ENCODE measurements at places on chromosomes 11 and 22.

DNA sequence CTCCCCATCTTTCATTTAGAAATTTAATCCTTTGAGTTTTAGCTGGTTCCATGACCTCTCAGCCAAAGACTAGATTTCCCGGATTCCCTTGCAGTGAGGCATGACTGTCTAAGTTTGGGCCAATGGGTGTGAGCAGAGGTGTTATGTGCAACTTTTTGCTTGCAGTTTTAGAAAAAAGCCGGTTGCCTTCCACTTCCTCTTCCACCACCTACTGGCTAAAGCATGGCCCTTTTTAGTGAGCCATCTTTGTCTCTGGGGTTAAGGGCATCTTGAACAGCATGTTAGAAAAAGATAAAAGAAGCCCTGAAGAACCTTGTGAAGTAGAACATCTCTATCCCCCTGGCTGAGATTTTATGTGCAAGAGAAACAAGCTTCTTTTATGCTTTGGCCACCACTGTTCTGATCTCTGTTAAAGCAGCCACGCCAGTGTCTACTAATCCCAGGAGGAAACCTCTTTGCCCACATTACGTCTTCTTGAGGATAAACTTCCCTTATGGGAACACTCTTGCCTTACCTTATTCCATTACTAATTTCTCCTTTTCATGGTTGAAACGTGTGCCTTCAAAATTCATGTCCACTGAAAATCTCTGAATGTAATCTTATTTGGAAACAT, 279.9 kb downstream of the TENM4 start:
- no peak for DNase-seq

DNA sequence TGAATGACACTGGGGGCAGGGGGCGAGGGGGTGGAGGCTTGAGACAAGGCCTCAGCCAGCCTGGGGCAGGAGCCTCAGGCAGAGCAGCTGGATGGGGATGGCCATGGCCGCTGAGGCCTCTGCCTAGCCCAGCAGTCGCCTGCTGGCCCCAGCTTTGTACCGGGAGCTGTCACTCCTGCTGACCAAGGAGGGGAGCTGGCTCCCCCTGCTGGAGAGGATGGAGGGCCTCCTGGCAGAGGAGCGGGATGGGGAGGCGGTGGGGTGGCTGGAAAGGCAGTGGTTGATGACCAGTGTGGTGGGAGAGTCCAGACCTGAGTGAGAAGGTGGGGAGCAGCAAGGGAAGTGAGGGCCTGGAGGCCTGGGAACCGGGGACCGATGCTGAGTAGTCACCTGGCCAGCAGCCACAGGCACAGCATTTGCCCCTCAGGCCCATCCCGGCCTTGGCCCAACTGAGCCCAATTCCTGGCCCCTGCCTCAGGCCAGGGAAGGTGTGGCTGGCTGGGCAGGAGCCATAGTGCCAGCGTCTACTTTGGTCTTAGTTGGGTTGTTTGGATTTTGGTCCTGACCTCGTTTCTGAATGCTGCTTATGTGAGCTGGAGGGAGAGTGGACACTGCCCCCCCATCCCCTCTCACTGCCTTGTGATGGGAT, 6.0 kb upstream of the SUSD2 start:
- DNase-seq = no peak

DNA sequence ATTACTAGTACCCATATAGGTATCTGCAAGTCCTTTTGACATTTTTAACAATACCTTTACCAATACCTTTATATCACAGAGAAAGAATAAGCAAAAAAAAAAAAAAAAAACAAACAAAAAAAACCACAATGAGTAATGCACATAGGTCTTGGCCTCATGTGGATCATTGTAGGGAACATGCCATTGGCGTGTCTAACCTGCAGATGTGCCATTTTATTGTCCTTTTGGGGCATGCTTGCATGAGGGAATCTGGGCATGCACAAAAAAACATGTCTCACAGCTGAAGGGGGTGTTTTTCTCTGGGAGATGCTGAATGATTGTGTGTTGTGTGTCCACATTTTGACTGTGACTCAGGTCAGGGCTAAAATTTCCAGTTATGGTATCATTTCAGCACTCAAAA, 361.6 kb downstream of the GUCY1A2 start:
- no peak for DNase-seq

GRCh38 chr11:80993536-80993935, 1552.7 kb upstream of the TENM4 start:
- DNase-seq = no peak

GRCh38 chr11:12079726-12080556, 30.4 kb upstream of the MICAL2 start:
- DNase-seq = no peak

DNA sequence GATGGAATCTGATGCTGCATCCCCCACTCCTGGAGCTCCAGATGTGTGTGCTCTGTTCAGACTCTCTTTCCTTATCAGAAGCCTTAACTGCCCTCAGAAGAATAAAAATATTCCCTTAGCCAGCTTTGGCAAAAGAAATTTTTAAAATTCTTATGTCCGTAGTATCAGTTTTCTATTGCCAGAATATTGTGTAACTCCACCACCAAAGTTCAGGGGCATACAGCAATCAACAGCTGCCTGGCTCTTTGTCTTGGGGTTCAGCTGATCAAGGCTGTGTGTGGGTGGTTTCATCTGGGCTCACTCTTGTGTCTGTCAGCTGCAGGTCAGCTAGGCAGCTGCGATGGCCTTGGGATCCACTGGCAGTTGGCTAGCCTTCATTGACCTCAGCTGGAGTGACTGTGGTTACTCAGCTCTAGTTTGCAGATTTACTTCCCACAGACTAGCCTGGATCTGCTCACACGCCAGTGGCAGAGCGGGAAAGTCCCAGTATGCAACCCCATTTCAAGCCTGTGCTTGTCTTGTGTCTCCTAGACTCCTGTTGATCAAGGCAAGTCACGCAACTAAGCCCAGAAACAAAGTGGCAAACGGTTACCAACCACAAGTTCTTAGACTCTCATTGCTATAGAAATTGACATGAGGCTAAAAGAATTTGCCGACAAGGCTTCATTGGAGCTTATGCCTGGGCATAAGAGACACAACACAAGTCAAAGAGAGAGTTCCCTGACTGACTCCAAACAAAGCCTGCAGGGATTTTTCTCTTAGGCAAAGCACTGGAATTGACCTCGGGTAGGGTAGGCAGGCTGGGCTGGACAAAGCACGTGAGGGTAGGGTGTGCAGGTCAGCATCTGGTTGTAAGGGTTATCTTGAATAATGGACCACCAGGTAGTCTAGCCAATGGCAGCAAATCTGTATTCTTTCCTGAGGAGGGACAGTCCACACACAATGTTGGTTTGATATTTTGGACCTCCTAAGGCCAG, 7.5 kb downstream of the TMEM138 start:
- no peak for DNase-seq

DNA sequence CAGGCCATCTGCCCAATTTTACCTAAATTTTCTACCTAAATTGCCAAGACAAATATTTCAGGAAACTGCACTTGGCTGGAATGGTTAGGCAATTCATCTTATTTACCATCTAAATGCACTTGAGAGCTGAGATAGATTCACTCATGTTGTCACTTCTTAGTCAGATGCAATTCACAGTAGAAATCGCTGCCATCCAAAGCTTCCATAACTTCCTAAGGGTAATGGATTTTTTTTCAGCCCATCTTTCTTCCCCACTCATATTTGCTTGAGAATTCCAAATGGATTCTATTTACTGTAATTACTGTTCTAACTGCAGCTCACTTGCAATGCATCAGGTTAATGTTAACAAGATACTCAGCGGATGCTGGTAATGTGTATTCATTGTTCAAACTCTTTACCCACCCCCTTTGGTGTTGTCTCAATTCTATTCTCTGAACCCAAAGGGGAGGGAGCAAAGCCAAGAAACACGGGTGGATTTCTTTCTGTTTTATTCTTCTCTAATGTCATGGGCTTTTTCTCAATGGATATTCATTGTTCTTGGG, 96.0 kb downstream of the TENM4 start:
- DNase-seq = no peak

DNA sequence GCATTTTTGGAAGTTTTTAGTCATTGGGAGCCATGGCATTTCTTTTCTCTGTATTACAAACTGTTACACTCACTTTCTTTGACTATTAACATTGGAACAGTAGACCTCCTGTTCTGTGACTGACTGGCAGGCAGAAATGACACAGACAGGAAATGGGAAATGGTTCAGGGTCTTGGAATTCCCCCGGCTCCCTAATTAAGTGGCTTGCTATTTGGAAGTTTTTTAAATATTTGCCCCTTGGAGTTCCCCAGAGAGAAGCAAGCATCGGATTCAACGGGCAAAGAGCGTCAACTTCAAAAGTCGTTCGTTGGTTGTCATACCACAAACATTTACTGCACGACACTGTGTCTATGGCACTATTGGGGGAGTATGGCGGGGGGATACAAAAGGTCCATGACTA, 1.1 kb upstream of the BIRC2 start:
- DNase-seq = no peak

- no peak for DNase-seq
Observed at GRCh38 chr11:125343718-125344131, 152.3 kb downstream of the FEZ1 start.

GRCh38 chr11:2296913-2297622, 4.7 kb downstream of the C11orf21 start:
- no peak for DNase-seq

GRCh38 chr22:37154925-37155712, 5.4 kb upstream of the IL2RB start:
- DNase-seq = no peak

DNA sequence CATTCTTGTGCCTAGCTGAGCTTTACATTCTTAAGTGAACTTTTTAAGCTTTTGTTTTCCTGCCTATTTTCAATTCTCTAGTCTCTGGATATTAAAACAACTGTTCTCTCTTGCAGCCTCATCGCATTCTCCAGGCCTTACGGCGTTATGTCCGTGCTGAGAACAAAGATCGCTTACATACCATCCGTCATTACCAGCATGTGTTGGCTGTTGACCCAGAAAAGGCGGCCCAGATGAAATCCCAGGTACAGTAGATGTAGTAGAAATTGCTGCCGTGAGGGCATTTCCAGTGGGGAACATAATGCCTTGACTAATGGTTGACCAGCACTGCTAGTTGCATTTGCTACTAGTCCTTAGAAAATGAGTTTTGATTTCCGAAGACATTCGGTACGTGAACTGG, 29.7 kb upstream of the ST14 start:
- DNase-seq = no peak

DNA sequence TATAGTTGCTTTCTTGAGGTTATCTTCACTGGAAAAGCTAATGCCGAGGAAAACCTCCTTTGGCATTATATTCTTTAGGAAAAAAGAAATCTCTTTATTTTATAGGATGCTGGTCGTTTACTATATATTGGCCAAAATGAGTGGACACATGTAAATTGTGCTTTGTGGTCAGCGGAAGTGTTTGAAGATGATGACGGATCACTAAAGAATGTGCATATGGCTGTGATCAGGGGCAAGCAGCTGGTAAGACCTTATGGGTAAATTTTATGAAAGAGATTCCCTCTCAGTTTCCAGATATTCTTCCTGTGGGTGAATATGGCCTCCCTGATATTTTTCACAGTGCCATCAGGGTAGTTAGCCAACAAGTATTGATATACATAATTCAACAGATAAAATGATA, 29.4 kb upstream of the TTC36 start:
- DNase-seq = no peak

- DNase-seq = peak; percentile 13
Observed at GRCh38 chr11:4539603-4540219, 5.3 kb upstream of the OR52M1 start.

DNA sequence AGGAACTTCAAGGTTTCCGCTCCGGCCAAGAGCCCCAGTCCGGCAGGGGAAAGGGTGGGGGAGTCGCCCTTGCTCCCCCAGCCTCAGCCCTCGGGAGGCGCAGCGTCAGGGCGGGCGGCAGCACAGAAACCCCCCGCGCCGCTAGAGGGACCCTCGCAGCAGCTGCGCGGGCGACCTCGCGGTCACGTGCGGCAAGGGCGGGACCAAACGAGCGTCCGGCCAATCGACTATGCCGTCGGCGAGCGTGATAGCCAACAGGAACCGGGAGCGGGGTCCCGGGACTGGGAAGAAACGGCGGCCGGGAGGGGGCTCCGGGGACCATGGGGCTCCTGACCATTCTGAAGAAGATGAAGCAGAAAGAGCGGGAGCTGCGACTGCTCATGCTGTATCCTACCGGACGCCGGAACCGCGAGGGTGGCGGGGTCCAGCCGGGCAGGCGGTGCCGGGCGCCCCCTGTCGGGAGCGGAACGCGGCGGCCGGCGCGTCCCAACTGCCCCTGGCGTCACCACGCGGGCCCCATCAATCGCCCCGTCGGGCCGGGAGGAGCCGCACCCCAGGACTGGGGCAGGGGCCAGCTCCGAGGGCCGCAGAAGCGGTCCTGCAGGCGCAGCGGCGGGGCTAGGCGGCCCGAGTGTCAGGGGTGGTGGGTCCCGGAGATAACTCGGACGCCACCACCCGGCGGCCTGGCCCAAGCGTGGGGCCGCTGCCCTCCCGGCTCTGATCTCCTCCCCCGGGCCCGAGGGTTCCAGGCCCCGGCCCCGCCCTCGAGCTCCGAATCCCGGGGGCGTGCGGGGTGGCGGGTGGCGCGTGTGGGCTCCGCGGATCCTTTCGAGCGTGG, at the start of gene ARL2:
ARL2 (plus strand) TSS at position 273 of the 838 bp plus-strand sequence; CDS start at position 321, 48 bp downstream.
- peak; percentile 84 for DNase-seq

DNA sequence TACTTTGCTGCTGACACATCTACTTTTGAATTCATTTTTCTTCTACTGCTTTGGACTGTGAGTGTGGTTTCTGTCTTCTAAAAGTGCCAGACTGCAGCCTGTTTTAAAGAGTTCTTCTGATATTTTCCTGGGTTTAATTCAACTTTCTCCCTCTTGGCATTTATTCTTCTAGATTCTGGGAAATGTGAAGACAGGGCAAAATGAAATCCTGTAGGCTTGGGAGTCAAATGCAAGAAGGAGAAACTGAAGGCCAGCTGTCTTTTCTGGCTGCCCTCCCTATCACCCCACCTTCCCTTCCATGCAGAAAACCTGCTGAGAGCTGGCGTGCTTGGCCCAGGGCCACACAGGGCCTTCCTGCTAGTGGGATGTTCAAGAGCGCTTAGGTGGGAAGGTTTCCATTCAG, 7.6 kb downstream of the ZNF70 start:
- DNase-seq = no peak

- no peak for DNase-seq
Observed at GRCh38 chr11:66676931-66677598, 622 bp downstream of the RBM4B start.

DNA sequence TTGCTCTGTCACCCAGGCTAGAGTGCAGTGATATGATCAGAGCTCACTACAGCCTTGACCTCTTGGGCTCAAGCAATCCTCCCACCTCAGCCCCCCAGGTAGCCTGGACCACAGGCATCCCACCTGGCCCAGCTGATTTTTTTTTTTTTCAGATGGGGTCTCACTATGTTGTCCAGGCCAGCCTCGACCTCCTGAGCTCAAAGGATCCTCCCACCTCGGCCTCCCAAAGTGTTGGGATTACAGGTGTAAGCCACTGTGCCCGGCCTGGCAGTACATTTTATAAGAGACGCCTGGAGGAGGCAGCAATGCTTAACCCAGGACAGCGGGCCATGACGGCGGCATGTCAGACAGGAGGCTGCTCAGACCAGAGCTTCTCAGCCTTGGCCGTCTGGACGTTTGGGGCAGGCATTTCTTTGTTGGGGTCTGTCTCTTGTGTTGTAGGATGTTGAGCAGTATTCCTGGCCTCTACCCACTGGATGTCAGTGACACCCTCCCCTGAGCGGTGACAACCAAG, 4.3 kb downstream of the LGALS2 start:
- no peak for DNase-seq

GRCh38 chr22:42994917-42995562, 19.9 kb downstream of the PACSIN2 start:
- no peak for DNase-seq

All from NCI-H1930 (cell line).